ENCODE measurements at places on chromosomes 2 and 18. TPM values are rescaled to one million over a fixed set of nuclear protein-coding genes. Genes with fewer than 3 reads are reported as not detected.

Gene APCDD1
- total RNA-seq: not detected

Gene GDF7
- not detected for total RNA-seq

Gene GCG
- not detected for total RNA-seq

Gene TMEM178A
- total RNA-seq: 0.16 TPM

Gene RIOK3
- 52.4 TPM for total RNA-seq

Gene EMILIN2
- 30.2 TPM for total RNA-seq

Gene ITGA4
- 71.9 TPM for total RNA-seq

Gene ARHGAP15
- 47.0 TPM for total RNA-seq

- H3K36me3 ChIP-seq: no peaks in the 10 kb centered on the region
- H3K4me3 ChIP-seq: no peak overlapping the region
- H3K27ac ChIP-seq: no peak overlapping the region
- no peaks in the 10 kb centered on the region for H3K27me3 ChIP-seq
- no peak for DNase-seq
Observed at GRCh38 chr2:98875081-98875728, 60.8 kb downstream of the CRACDL start.

DNA sequence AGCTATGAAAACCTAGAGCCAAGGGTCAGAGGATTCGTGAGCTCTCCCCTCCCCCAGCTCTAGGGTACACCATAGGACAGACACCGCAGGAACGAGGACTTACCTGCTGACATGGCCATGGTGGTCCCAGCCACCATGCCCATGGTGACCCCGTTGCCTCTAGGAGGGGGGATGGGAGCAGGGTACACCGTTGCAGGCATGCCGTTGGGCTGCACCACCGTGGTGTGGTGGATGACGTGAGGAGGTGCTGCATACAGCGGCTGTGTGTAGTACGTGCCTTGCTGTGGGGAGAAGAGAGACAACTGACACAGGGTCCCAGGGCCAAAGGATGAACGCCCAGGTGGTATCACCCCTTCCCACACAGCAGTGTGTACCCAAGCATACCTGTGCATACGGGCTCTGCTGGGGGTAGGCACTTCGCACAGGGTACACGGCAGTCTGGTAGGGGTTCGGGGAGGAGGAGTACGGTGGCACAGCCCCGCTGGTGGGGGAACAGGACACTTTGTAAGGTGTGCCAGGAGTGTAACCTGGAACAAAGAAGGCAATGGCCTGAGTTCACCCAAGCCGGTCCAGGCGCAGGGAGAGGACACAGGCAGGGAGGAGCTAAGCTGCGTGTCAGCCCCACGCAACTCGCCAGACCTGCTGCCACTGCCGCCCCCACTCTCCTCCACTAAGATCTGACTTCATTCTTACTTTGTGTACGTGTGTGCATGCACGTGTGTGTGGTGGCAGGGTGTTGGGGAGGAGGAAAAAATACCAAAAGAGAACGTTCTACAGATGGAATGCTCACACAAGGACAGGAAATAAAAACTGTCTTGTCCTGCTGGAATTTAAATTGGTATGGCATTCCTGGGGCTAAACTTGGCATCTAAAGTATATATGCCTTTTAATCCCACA is 37.8 kb downstream of the FAM168B start:
- peaks cover 12% of the 10 kb centered on the region for H3K4me1 ChIP-seq
- no peak overlapping the region for H3K4me3 ChIP-seq
- no peak overlapping the region for H3K27ac ChIP-seq

- H3K36me3 ChIP-seq: no peaks in the 10 kb centered on the region
- H3K4me1 ChIP-seq: peaks cover 12% of the 10 kb centered on the region
- no peak overlapping the region for H3K27ac ChIP-seq
- H3K27me3 ChIP-seq: no peaks in the 10 kb centered on the region
- no peak overlapping the region for H3K4me3 ChIP-seq
- DNase-seq: peak; percentile 10
Observed at GRCh38 chr2:28958689-28959088, 22.4 kb upstream of the TOGARAM2 start.

DNA sequence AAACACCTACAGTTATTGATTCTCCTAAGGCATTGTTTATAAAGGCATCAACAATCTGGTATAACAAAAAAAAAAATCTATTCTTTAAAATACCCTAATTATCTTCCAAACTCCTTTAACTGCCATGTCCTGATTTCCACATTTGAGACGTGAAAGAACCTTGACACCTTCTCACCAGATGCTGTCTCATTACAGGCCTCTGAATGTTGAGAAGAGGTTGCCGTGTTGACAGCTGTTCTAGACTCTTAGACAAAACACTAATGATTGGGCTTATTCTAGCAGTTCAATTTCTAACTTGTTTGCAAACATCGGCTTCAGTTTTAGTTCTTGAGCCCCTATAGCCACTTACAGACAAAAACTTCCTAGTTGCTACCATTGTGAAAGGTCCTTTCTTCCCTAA is 988.8 kb downstream of the LRP1B start:
- no peak overlapping the region for H3K27ac ChIP-seq
- H3K4me3 ChIP-seq: no peak overlapping the region
- no peaks in the 10 kb centered on the region for H3K36me3 ChIP-seq
- DNase-seq: no peak

- H3K4me1 ChIP-seq: no peaks in the 10 kb centered on the region
- no peak overlapping the region for H3K27ac ChIP-seq
- H3K4me3 ChIP-seq: no peak overlapping the region
- H3K27me3 ChIP-seq: no peaks in the 10 kb centered on the region
- peaks cover 22% of the 10 kb centered on the region for H3K36me3 ChIP-seq
Observed at GRCh38 chr2:99275882-99276281, 20.4 kb upstream of the LYG2 start.

- peak; percentile 71 for DNase-seq
- H3K4me3 ChIP-seq: no peak overlapping the region
- H3K4me1 ChIP-seq: peaks cover 36% of the 10 kb centered on the region
- H3K27me3 ChIP-seq: no peaks in the 10 kb centered on the region
- H3K27ac ChIP-seq: peak overlapping the region; percentile 68
Observed at GRCh38 chr2:39513641-39514094, 76.6 kb upstream of the MAP4K3 start.

GRCh38 chr2:19682493-19682892 is 219.3 kb downstream of the TTC32 start:
- H3K36me3 ChIP-seq: no peaks in the 10 kb centered on the region
- no peaks in the 10 kb centered on the region for H3K27me3 ChIP-seq
- DNase-seq: no peak
- H3K4me3 ChIP-seq: no peak overlapping the region

DNA sequence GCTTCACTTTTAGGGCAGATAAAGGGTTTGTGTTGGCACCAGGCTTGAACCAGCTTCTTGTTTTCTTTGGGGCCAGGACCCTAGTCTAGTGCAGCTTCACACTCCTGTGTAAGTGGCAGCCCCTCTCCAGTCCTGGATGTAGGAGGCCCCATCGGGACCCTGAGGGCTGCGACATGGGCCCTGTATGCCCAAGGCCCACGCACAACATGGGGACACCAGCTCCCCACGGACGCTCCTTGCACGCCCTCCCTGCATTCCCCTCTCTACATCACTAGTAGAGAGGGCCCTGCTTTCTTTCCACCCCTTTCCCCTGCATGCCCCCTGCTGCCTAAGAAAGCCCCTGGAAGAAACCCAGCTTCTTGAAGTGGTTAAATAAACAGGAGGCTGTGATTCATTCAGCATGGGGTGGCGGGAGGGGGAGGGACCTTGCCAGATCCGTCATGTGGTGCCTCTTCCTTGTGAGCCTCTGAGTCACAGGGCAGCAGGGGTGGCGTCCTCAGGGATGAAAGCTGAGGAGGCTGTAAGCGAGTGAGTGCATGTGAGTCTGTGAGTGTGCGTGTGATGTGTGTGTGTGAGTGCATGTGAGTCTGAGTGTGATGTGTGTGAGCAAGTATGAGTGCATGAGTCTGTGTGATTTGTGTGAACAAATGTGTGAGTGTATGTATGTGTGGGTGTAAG is 42.5 kb downstream of the COPS8 start:
- no peak overlapping the region for H3K27ac ChIP-seq
- H3K27me3 ChIP-seq: no peaks in the 10 kb centered on the region
- no peaks in the 10 kb centered on the region for H3K36me3 ChIP-seq
- DNase-seq: peak; percentile 51
- H3K4me3 ChIP-seq: no peak overlapping the region

- H3K4me1 ChIP-seq: peaks cover 18% of the 10 kb centered on the region
- DNase-seq: no peak
- peaks cover 24% of the 10 kb centered on the region for H3K27me3 ChIP-seq
- H3K36me3 ChIP-seq: no peaks in the 10 kb centered on the region
Observed at GRCh38 chr2:222707689-222708273, 36.3 kb downstream of the MOGAT1 start.

DNA sequence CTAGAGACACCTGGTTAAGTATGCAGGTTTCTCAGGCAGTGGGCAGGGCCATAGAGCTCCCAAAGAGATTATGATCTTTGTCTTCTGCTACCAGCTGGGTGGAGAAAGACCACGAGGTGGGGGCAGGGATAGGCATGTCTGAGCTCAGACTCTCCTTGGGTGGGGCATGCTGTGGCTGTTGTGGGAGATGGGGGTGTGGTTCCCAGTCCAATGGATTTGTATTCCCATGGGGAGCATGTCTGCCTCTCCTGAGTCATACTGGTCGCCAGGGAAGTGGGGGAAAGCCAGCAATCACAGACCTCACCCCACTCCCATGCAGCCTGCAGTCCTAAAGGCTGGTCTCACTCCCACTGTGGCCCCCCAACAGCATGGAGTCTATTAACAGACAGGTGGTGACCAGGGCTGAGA is 31.4 kb upstream of the RHOB start:
- no peak overlapping the region for H3K27ac ChIP-seq
- H3K4me1 ChIP-seq: no peaks in the 10 kb centered on the region
- peaks cover 9% of the 10 kb centered on the region for H3K27me3 ChIP-seq
- peaks cover 2% of the 10 kb centered on the region for H3K36me3 ChIP-seq

DNA sequence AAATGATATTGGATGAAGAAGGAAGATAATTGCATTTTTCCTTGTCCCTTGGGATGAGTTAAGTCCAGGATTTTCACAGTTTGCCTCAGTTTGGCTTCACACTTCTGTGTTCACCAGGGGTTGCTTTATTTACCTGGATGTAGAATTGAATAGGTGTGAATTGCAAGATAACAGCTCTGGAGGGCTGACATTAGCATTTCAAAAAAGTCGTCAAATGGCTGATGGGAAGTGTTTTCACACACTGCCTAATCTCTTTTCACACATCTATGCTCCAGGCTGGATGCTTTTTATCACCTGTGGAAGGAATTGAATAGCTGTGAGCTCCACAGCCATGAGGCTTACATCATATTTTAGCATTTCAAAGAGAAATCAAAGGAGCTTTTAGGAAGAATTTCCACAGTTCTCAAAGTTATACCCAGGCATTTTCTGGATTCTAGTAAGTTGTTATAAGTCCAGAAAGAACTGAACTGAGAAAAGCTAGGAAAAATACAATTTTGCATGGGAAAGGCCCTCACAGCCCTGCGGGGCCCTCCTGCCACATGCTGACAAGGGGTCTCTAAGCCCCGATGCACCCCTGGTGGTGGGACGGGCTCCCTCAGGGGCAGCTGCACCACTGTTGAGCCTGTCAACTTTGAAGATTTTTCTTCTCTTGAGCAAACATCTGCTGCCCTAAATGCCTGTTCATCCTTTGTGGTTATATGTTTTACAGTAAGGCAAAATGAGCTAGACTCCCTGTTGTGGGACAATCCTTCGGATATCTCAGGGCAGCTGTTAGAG is 43.9 kb downstream of the TEX51 start:
- H3K36me3 ChIP-seq: no peaks in the 10 kb centered on the region
- peaks cover 19% of the 10 kb centered on the region for H3K27me3 ChIP-seq
- H3K4me1 ChIP-seq: peaks cover 4% of the 10 kb centered on the region

DNA sequence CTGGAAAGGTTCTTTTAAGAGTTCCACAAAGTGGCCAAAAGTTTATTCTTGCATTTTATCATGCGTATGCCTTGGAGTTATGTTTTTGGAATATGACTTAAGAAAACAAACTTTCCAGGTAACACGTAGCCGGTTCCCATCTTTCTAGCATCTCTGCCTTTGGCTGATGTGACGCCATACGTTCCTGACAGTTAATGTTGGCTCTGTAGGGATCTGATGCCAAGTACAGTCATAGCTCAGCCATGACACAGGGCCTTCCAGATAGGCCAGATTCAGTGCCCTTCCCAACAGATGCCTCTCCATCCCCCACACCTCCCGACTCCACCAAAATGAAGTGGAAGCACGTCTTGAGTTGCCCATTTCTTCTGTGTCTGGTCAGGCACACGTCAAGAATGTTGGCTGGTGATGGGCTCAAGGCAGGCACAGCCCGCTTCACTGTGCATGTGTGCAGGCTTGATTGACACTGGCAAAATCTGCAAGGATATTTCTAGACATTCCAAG is 51.0 kb upstream of the THOC1 start:
- no peak for DNase-seq
- no peak overlapping the region for H3K4me3 ChIP-seq
- H3K27ac ChIP-seq: no peak overlapping the region
- peaks cover 11% of the 10 kb centered on the region for H3K27me3 ChIP-seq

GRCh38 chr2:222656526-222657446 is 894 bp upstream of the FARSB start:
- peaks cover 23% of the 10 kb centered on the region for H3K36me3 ChIP-seq
- peak overlapping the region; percentile 97 for H3K27ac ChIP-seq
- no peaks in the 10 kb centered on the region for H3K27me3 ChIP-seq
- peak overlapping the region; percentile 95 for H3K4me3 ChIP-seq
- peaks cover 25% of the 10 kb centered on the region for H3K4me1 ChIP-seq

DNA sequence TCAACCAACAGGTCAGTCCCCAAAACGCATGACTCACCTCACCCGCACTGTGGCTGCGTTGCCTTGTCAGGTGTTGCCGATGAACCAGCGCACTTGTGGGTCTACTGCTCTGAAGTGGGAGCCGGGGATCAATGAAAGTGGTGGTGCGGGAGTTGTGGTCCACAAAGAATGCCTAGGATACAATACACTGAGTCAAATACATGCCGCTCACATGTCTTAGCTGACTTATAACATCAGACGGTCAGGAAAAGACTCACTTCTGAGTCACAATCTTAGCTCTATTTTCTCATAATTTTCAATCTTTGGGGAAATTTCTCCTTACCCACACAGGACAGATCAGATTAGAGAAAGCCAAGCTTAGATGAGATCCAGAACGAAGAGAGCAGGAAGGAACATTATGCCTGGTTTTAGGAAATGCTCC is 107.1 kb upstream of the STK17B start:
- H3K4me3 ChIP-seq: no peak overlapping the region
- H3K36me3 ChIP-seq: peaks cover 9% of the 10 kb centered on the region
- H3K27me3 ChIP-seq: no peaks in the 10 kb centered on the region
- peaks cover 48% of the 10 kb centered on the region for H3K4me1 ChIP-seq

Data from activated naive CD8-positive, alpha-beta T cell treated with anti-CD3 and anti-CD28 coated beads for 36 hours (primary cell).